ENCODE measurements at places on chromosomes 1 and 21.
A peak's percentile ranks its signal among the peaks of the same experiment; 100 is the strongest.

GRCh38 chr21:45017039-45017960 lies 57.1 kb upstream of the ADARB1 start:
- no peak for DNase-seq

GRCh38 chr1:9452516-9453140 lies 86.6 kb upstream of the SLC25A33 start:
- DNase-seq, result no peak

DNA sequence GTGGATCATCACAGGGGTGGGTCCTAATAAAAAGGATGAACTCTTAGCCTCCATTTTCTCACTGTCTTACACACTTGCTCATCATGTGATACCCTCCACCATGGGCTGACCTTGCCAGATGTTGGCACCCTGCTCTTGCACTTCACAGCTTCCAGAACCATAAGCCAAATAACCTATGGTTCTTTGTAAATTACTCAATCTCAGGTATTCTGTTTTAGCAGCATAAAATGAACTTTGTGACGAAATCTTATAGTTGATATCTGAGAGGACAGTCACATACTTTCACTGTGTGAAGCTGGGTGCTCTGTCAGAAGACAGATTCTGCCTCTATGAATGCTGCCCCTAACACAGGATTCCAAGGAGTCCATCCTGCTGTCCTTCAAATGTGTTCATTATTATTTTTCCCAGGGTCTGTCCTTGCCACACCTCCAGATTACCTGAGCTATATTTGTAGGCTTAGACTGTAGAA lies 13.8 kb downstream of the DUSP10 start:
- DNase-seq, result no peak

GRCh38 chr1:81296601-81297000 lies 504.1 kb upstream of the ADGRL2 start:
- no peak for DNase-seq

GRCh38 chr1:226838456-226838855 lies 32.0 kb upstream of the PSEN2 start:
- no peak for DNase-seq

DNA sequence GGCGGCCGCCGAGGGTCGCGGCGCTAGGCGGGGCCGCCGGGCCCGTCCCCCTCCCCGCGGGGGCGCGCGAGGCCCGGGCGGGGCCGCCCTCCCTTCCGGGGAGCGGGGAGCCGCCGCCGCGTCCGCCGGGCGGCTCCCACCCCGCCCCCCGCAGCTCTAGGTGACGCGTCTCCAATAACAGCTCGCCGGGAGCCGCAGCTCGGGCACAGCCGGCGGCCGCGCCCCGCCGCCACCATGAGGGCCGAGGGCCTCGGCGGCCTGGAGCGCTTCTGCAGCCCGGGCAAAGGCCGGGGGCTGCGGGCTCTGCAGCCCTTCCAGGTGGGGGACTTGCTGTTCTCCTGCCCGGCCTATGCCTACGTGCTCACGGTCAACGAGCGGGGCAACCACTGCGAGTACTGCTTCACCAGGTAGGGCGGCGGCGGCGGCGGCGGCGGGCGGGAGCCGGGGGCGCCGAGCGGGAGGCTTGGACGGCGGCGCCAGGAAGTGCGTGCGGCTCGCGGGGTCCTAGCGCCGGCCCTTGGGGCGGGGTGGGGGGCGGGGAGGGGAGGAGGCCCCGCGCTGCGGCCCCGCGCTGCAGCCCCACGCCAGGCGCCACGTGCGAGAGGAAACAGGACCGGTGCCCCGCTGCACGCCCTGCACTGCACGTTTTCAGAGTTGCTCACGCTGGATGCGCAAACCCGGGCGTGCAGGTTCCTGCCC lies at the start of gene SMYD2:
TSS of gene SMYD2 (plus strand) at position 139 of the 699 bp plus-strand sequence. CDS start at position 235, 96 bp downstream.
- DNase-seq, result peak; percentile 71

- DNase-seq, result no peak
Measured at GRCh38 chr1:207071426-207071825, 17.2 kb upstream of the C4BPB start.

DNA sequence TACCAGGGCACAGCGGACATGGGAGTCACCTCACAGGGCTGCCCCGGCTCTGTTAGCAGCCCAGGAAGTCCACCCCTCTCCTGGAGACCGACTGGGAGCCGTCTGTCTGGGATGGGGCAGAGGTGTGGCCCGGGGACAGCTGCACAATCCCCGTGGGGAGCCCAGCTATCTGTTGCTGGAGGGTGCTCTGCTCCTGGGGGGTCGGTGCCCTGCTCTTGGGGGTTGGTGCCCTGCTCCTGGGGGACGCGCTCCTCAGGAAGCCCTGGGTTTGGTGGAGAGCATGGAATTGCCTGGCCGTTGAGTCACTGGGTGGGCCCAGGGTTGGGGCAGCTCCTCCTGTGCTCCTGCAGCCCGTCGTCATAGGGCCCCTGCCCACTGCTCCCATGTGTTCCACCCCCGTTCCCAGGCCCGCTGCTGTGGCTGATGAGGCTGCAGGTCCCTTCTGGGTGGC lies 39.3 kb downstream of the AGPAT3 start:
- DNase-seq, result no peak

- peak; percentile 41 for DNase-seq
Measured at GRCh38 chr1:39575191-39576015, 1.2 kb downstream of the PABPC4 start.

DNA sequence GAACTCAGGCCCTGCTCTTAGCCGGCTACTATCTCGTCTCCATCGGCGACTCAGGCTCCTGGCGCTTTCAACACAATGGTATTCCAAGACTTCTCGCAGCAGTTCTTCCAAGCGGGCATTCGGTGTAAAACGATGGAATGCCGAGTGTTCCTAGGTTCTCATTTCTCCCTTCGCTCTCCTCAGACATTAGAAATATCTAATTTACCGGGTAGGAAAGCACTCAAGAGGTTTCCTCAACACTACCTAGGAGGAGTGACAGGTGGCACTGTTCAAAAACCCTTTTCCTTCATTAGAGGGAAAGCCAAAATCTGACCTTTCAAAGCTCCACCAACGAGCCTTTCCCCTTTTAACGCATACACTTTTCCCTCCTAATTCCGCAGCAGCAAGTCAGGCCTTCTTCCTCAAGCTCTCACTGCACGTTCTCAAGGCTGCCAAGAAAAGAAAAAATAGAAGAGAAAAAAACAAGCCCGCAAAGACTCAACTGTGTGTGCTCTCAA lies 601 bp downstream of the UBE2G2 start:
- DNase-seq, result no peak

DNA sequence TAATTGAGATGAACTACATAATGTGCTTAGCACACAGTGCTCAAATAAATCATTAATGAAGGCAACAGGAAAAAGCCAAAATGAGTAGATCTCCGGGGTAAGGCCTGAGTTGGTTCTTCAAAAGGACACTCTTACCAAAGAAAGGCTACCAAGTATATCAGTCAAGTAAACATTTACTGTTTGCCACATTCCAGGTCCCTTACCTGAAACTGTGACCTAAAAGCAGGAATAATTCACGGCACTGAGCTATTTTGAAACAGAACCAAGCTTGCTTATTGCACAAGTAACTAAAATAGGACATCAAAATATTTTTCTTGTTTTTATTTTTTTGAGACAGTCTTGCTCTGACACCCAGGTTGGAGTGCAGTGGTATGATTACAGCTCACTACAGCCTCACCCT lies 2.0 kb upstream of the PITHD1 start:
- no peak for DNase-seq

All from activated gamma-delta T cell (primary cell).